ENCODE measurements at places on chromosomes 13 and 19.
A peak's percentile ranks its signal among the peaks of the same experiment; 100 is the strongest.

GRCh38 chr13:38688674-38689073, 1.8 kb downstream of the FREM2 start:
- DNase-seq = no peak

DNA sequence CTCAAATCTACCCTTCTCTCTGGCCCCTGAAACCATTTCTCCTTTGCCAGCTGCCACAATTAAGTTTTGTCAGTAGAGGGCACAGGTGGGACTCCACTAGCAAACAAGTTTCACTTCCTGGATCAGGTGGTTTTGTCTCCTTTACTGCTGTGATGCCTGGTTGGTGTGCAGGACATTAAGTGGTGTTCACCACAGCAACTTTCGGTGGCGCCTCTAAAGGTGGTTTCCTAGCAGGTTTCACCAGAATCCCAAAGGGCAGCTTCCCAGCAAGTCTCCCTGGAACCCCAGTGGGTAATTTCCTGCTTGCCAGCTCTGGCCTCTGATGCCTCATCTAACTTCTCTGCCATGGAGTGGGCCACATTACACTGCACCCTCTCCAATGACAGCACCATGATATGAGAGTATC, 16.6 kb downstream of the MED4 start:
- peak; percentile 43 for DNase-seq

DNA sequence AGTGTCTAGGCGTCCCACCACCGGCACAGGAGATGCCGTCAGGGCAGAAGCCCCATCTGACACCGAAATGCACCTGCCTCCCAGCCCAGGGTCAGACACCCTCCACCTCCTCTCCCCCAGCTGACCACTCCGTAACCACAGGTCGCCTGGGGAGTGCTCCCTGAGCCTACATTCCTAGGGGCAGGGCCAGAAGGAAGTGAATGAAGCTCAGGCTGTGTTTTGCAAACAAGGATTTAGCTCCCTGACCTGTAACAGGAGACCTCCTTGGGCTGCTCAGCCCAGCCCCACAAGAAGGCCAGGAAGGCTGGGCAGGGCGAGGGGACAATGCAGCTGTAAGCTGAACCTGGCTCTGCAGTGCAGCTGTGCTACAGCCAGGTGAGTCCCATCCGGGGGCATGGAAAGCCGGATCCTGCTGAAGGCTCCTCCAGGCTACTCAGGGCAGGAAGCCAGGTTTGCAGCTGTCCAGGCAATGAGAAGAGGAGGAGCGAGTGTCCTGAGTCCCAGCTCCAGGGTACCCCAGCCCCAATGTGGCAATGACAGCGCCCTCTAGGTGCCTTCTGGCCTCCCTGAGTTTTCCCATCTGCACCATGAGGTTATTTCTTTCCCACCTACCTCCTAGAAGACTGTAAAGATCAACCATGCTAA, 42.1 kb downstream of the RHPN2 start:
- DNase-seq = no peak

GRCh38 chr19:39405958-39406655, 540 bp upstream of the ZFP36 start:
- peak; percentile 95 for DNase-seq

GRCh38 chr19:4183967-4184717, 1.7 kb downstream of the ANKRD24 start:
- no peak for DNase-seq

- no peak for DNase-seq
Measured at GRCh38 chr19:38879400-38879751, 1.3 kb upstream of the RINL start.

DNA sequence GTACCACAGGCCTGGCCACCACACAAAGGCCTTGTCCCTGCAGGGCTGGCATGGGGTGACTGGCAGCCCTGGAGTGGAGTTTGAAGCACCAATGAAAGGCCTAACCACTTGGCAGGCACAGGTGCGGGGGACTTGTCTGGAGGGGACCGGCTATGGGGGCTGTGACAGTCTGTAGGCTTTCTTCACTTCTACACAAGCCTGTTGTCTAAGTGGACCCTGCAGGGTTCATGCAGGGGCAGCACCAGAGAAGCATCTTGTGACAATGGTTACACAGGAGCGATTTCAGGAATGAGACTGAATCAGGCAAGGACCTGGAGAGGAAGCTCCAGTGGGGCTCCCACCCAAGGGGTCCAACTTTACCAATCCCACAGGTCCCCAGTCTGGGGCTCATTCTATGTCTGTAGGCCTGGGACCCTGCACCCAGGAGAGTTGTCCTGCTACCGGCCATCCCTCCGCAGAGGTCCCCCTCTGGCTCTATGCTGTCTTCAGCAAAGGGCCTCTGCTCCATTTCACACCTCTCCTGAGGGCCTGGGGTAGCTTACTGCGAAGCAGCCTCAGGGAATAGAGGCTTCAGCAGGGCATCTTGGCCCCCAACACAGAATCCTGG, 2.3 kb upstream of the ZNF837 start:
- no peak for DNase-seq

- no peak for DNase-seq
Measured at GRCh38 chr13:23985060-23985459, 87.8 kb upstream of the C1QTNF9B start.
